ENCODE measurements at places on chromosomes 1 and 21. TPM values are rescaled to one million over a fixed set of nuclear protein-coding genes. Genes with fewer than 3 reads are reported as not detected.

HSPB7 gene
- total RNA-seq: 21.6 TPM

RIIAD1 gene
- 1.1 TPM for total RNA-seq

CCDC27 gene
- not detected for total RNA-seq

MATN1 gene
- total RNA-seq: 0.26 TPM

TLR5 gene
- total RNA-seq: 0.12 TPM
